ENCODE measurements at places on chromosomes 12 and 14.

- DNase-seq = no peak
Observed at GRCh38 chr14:97762386-97762785, 965.2 kb downstream of the VRK1 start.

DNA sequence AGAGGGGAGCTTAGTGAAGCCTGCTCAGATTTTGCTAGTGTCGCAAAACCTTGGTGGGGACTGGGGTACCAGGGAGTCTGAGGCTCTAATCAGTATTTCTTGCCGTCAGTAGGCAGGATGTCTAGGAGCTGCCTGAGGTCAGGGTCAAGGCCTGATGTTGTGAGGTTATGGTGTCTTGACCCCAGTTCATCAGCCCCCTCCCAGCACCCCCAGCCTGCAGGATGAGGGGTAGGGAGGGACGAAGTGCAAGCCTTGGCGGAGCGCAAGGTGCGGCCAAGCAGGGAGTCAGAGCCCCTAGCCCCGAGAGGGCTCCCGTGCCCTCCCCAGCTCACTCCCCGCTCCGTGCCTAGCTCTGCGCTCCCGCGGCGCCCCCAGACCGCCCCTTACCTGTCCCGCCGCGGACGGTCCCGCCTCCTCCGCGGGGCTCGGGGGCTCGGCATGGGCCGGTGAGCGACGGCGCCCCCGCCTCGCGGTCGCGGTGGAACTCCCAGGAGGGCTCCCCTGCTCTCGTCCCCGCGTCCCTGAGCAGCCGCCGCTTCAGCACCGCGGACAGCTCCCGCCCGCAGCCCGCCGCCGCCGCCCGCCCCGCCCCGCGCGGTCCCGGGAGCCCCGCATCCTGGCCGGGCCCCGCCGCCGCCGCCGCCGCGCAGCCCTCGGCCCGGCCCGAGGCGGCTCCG is 347 bp downstream of the SYNDIG1L start:
- DNase-seq = no peak

DNA sequence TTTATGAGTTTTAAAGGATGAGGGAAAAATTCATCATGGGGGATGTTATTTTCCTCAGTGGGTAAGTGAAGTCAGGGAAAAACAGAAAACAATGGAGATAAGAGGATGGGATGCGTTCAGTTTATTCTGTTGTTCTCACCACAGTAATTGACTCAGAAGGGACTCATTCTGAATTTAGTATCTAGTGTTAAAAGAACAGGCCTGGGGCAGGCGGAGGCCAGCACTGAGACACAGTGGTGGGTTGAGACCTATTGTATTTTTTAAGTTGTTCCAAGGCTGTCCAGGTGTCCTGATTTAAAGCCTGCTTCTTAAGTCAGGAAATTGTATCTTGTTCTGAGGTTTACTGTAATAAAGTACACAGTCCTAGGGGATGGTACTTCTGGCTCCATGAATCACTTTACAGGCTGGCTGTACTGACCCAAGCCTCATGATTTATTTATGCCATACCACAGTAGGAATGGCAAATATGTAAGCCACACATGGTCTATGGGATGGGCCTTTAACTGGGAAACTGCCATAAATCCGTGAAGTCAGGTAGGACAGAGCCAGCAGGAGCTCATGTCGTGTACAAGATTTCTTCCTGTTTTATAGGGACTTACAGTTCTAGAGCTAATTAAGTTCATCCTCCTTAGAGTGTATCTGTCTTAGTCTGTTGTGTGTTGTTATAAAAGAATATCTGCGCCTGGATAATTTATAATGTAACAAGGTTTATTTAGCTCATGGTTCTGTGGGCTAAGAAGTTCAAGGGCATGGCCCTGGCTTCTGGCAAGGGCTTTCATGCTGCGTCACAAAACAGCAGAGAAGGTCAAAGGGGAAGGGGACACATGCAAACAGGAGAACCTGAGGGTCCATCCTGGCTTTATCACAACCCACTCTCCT is 244.1 kb downstream of the FBXL14 start:
- peak; percentile 86 for DNase-seq

DNA sequence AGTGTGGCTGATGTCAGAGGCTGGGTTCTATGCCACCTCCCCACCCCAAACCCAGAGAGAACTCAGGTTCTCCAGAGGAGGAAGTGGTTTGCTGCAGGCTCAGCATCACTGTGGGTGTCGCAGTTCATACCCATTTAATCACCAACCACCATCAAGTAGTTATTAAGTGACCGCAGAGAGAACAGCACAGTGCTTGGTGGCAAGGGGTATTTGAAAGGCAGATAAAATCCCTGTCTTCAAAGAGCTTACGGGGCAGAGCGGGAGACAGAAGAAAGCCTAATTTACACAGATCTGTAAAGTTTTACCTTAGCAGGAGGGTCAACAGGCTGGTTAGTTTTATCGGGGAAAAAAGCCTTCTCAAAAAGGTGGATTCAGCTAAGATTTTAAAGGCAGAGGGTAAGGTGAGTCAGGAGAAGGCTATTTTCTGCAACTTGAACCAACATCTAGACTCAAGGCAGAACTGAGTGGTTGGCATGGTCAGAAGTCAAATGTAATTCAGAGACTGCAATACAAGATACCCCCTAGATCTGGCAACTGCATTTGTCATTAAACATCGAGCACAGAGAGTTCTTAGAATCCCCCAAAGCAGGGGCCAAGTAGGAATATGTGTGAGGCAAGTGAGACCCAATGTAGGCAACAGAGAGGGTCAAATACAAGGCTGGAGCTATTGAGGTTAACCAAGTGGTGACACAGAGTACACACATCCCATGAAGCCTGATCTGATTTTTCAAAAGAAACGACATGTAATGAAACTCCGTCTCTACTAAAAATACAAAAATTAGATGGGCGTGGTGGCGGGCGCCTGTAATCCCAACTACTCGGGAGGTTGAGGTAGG is 13.2 kb downstream of the PXN start:
- DNase-seq = no peak

DNA sequence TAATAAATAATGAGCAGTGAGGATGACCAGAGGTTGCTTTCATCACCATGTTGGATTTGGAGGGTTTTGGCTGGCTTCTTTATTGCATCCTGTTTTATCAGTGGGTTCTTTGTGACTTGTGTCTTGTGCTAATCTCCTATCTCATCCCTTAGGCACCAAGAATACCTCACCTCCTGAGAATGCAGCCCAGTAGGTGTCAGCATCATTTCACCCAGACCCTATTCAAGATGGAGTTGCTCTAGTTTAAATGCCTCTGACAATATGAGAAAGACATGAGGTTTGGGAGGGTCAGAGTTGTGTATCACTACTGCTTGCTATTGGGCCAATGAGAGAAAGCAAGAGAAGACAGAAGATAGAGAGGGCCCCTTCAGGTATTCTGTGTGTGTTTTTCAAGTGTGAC is 592.2 kb downstream of the ETNK1 start:
- no peak for DNase-seq

DNA sequence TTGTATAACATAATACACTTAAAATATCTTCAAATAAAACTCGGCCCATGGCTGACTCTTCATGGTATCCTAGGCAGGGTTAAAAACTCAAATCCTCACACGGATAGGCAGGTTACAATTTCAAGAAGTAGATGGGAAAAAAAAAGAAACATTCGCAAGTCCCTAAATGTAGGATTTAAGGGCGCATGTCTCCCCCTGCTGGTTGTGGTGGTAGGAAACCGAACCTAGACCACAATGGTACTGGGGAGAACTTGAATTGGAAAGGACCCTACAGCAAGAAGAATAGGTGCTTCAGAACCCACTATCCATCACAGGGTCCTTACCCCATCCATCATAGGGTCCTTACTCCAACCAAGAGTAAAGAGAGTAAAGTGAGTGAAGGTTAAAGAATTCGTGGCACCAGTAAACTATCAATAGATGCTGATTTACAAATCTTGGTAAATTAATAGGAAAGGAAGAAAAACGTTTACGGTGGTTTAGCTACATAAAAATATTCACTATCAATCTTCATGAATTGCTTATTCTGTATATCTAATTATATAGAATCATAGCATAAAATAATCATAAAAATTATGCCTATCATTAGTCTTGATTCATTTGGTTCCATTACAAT is 3.3 kb upstream of the CIPC start:
- DNase-seq = no peak

GRCh38 chr14:40402957-40403356 is 970.7 kb upstream of the FBXO33 start:
- no peak for DNase-seq

- DNase-seq = no peak
Observed at GRCh38 chr12:112573141-112573540, 154.4 kb downstream of the PTPN11 start.

- DNase-seq = no peak
Observed at GRCh38 chr12:127583041-127583440, 683.9 kb upstream of the TMEM132C start.

GRCh38 chr12:58211211-58211610 is 269.8 kb downstream of the ATP23 start:
- DNase-seq = no peak

GRCh38 chr12:85152311-85152729 is 116.2 kb downstream of the LRRIQ1 start:
- no peak for DNase-seq

- DNase-seq = no peak
Observed at GRCh38 chr12:67649570-67650387, 1.2 kb downstream of the DYRK2 start.

- DNase-seq = no peak
Observed at GRCh38 chr12:33634544-33634943, 194.9 kb upstream of the SYT10 start.

DNA sequence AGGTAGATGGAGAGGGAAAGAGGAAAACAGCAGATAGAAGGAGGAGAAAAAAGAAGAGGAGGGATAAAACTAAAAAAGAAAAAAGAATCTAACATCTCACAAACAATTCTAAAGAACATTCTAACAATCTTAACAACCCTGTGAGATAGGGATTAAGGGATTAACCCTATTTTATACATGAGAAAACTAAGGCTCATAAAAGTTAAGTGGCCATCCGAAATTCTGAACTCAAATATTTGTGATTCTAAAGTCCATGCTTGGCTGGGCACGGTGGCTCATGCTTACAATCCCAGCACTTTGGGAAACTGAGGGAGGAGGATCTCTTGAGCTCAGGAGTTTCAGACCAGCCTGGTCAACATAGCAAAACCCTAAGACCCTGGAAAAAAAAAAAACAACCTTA is 13.1 kb downstream of the KIF21A start:
- DNase-seq = no peak

DNA sequence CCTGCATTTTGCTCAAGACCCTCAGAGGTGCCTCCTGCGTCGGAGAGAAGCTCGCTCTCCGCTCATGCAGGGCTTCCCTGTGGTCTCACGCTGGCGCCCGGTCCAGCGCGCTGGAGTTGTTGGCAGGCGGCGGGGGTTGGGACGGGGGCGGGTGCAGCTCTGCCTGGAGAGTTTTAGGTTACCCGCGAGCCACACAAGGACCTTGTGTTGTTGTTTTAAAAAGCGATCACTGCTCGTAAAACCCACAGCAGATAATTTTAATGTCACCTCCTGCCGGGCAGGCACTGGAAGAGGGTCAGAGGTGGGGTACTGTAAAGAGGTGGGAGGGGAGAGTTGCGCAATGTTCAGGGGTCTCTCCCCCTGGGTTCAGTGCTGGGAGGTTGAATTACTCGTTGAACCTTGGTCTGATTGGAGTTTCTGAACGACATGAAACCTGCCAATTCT is 850 bp downstream of the SMOC1 start:
- DNase-seq = no peak

DNA sequence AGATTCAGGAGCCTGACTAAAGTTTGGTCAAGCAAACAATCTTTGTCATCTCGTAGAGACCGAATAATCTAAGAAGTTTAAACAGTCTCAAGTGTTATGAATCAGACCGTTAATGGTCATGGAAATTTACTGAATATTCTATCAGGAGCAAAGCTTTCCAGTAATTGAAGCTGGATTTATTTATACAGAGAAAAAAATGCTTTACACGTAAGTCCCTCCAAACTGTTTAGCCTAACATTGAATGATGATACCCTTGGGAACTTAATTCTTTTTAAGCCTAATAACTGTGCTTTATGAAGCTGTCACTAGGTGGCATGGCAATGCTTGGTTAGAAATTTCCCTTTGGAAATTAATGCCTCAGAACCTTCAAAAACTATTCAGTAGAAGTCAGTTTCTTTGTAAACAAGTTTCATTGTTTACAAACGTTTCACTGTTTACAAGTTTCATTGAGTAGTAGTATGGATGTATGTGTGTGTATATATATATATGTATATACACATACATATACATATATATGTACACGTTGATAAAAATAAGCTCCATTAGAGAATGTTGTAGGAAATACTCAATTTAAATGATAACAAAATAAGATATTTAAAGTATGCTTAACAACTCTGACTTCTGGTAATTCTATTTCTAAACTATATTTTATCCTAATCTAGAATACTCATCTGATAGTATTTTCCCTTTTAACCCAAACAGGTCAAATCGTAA is 32.1 kb downstream of the DEPDC4 start:
- DNase-seq = no peak

- no peak for DNase-seq
Observed at GRCh38 chr12:14058717-14059116, 77.3 kb upstream of the GRIN2B start.

- DNase-seq = no peak
Observed at GRCh38 chr12:86669010-86669409, 412.8 kb upstream of the MGAT4C start.

GRCh38 chr14:86430853-86431252 is 900.9 kb downstream of the FLRT2 start:
- no peak for DNase-seq

DNA sequence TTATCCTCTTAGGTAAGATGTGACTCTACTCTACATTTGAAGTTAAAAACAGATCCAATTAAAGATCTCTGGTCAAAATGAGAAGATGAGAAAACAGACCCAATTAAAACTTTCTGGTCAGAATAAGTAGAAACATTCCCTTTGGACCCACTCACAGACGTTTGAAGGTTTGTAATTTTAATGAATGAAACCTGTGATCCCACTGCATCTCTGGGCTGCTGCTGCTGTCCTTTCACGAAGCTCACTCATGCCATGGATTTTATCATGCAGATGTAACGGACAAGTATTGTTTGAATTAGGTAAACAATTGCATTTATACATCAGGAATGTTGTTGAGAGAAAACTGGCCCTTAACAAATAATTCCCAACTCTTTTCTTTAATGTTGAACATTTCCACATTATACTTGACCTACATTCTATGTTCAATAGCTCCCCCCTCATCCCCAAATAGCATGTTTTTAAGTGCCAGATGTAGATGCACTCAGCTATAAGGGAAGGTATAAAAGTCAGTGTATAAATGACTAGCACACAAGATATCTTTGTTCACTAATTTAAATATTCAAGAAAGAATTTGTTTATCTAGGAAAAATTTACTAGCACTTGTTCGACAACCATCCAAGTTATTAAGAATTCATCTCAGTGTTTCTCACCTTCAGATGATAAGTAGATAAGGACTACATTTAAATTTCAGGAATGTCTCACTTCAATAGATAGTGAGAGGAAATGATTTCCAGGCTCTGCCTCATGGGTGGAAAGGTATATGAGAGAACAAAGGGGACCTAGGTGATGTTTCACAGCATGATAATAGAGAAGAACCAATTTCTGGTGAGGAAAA is 202.3 kb upstream of the LMNTD1 start:
- DNase-seq = no peak
